ENCODE measurements at places on chromosomes 13 and 19.

DNA sequence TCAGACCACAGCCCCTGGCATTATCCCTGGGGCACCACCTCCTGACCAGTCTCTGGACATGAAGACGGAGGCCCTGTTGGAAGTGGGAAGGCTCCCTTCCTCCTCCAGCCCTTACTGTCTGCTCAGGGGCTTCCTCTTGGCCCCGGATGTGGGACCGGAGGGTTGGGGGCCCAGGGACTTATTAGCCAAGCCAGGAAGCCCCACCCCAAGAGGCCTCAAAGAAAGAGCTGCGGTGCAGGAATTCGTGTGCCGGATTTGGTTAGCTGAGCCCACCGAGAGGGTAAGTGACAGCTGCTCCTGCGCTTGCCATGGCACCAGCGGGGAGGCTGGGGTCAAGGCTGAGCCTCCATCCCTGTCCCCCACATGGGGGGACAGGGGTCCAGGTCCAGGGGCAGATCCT is at the start of gene RETN:
TSS of gene RETN (plus strand) at position 208 of the 400 bp plus-strand sequence. CDS start 278 bp downstream, outside the sequence.
- no peak for DNase-seq

- no peak for DNase-seq
Measured at GRCh38 chr13:50468849-50469669, 374.4 kb downstream of the DLEU7 start.

DNA sequence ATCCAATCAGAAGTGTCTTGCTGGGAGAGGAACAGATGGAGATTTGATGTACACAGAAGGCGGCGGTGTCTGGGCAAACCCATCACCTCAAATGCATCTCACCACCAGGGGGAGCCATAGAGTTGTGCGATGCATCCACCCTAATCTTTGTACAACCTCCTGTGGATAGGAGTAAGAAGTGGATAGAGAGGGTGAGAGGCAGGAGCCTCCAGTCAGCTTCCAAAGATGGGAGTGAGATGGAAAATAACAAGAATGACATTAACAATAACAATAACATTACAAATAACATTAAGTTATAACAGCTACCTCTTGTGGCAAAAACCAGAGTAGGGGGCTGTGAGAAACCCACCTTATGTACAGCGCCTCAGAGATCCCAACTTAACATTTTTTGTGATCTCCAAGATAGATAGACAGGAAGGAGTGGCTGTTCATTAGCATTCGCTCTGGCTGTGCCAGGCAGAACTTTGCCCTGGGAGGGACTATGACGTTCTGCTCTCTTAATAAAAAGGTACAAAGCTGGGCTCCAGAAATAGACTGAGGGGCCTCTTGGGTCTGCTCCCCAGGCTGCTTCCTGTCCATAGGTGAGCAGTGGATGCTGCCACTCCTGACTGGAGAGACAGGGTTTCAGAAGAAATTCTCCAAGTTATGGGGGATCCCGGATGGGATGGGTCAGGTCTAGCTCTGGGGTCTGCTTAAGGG is 5.2 kb upstream of the CEACAM18 start:
- peak; percentile 59 for DNase-seq

GRCh38 chr13:52947921-52948373 is 80.7 kb upstream of the OLFM4 start:
- no peak for DNase-seq

Measured in fibroblast of skin of back (primary cell).